ENCODE measurements at places on chromosomes 13 and 19.

- no peak for DNase-seq
Measured at GRCh38 chr13:106772006-106772601, 204.2 kb upstream of the ARGLU1 start.

DNA sequence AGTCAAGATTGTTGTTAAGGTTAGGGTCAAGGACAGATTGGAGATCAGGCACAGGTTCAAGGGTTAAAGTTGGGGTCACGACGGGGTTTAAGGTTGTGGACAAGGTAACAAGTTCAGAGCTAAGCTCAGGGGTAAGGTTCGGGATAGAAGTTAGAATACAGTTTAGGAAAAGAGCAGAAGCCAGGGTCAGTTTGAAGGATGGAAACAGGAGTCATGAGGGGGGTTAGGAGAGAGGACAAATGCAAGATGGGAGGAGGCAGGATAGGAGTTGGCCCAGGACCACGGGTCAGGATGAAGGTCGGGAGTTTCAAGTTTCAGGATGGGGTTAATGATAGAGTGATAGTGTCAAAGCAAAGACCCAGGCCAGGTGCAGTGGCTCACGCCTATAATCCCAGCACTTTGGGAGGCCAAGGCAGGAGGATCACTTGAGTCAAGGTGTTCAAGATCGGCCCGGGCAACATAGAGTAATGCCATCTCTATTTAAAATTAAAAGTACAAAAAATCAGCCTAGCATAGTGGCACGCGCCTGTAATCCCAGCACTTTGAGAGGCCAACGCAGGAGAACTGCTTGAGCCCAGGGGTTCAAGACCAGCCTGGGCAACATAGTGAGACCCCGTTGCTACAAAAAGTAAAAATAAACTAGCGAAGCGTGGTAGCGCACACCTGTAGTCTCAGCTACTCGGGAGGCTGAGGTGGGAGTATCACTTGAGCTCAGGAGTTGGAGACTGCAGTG is 7.7 kb downstream of the NPHS1 start:
- DNase-seq, result no peak

DNA sequence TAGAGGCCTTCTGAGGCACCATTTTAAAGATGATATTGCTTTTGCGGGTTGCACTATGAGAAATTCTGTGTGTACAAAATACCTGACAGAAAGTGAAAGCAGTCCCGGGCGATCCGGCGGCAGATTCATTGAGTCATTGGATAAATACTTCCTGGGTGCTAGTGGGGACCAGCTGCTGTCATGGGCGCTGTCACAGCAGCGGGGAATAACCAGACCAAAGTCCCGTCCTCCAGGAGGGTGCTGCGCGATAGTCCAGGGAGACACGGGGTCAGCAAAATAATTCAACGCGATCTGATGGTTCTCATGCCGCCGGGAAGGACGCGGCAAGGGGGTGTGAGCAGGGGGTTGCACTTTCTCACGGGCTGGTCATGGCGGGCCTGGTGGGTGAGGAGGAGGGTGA is 13.5 kb downstream of the ZFR2 start:
- DNase-seq, result no peak

DNA sequence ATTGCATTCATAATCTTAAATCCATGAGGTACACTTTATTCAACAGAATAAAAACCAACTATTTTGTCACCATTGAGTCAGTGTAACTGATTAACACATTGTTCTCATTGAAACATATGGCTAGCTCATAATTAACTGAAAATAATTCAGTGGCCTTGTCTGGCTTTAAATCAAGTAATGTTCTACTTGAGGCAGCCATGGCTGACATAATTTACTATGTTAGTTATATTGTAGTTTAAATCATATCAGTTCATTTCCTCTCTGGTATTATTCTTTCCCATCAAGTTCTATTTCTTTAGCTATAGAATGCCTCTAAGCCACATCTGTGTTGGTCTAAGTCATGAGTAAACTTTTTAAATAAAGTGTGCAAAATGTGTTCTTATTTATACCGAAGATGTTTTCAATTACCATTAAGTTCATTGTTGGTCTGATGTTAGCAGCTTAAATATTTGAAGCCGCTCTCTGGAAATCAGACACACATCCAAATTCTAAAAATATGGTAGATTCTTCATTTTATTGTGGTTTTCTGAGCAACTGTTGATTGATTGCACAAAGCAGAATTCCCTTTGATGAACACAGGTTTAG is 393.7 kb downstream of the GPC6 start:
- no peak for DNase-seq

- no peak for DNase-seq
Measured at GRCh38 chr13:102812611-102813287, 13.8 kb downstream of the BIVM start.

DNA sequence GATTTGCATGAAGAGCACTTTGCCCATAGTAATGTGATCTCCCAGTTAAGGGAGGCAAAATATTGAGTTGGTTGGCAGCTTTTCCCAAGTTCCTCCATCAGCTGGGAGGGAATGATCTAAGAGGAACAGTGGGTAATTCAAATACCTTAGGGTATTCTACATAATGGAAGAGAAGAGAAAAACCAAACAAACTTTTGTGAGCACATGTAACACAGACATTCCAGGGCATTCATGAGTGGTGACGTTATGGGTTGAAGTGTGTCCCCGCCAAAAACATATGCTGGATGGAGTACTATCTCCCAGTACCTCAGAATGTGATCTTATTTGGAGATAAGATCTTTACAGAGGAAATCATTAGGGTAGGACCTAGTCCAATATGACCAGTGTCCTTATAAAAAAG is 220.1 kb downstream of the FOXO1 start:
- DNase-seq, result no peak

GRCh38 chr13:23175920-23176319 is 4.9 kb upstream of the SGCG start:
- peak; percentile 3 for DNase-seq

DNA sequence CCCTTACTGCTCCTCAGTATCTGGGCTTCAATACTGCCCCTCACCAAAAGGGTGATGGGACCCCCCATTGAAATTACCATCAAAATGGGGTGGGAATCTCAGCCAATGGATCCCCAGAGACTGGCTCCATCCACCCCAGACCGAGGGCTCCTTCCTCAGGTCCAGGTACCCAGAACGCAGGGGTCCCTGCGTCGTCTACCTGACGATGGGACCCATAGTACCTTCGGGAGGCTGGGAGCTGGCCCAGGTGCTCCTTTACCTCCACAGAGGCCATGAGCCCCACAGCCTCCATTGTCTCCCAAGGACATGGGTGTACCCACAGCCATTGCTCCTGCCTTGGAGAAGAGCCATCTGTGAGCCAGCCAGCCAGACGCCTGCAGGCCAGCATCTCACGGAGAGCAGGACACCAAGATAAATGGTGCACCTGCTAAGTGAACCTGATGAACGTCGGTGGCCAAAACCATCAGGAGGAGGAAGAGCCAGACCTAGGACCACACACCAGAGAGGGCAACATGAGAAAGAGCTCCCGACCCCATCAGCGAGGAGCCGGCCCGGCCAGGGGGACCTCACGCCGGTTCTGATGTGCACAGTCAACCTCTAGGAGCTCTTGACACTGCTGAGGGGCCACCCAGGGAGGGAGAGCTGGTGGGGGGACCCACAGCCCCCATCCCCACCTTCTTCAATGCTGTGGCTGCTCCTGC is 156.8 kb upstream of the SOX1 start:
- no peak for DNase-seq

GRCh38 chr19:31348481-31349159 is 616 bp downstream of the TSHZ3 start:
- DNase-seq, result no peak

DNA sequence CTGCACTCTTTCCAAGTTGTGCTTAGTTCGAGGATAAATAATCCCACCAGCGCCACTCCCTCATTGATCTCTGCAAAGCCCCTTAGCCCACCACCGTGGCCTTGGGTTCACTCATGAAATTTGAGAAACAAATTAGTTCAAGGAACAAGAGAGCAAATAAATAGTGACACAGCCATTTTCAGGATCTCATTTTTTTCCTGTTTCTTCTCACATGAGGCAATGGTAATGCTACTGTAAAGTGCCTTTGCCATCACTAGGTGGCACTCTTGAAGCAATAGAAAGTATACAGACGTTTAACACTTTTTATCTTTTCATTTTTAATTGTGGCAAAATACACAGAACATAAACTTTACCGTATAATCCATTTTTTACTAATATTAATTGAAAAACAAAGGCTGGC is 76.8 kb upstream of the ZNF835 start:
- no peak for DNase-seq

- DNase-seq, result no peak
Measured at GRCh38 chr19:18102916-18103542, 5.5 kb downstream of the MAST3 start.

All from COR-L47 (cell line).